ENCODE measurements at places on chromosomes 16 and 17.

DNA sequence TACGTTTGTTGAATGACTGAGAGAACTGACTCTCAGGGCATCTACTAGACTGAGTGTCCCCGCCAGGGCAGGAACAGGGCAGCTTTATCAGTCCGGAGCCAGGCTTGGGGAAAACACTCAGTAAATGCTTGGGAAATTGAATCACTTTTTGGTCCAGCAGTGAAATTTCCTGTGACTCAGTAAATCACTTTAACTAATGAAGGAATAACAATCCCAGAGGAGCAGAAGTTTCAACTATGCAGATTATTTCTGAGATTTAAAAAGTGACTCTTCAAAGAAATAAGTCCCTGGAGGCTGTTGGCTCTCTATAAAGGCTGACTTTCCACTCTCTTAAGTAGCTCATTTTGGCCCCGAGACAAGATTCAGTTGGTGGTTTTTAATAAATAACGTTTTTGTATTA, 101.8 kb downstream of the FOXL1 start:
- DNase-seq: no peak

GRCh38 chr17:63395075-63395805, 50.9 kb downstream of the CYB561 start:
- DNase-seq: no peak

- no peak for DNase-seq
Measured at GRCh38 chr17:72554508-72554907, 433.7 kb downstream of the SOX9 start.

GRCh38 chr16:17964196-17964595, 372.3 kb downstream of the NPIPA8 start:
- no peak for DNase-seq

DNA sequence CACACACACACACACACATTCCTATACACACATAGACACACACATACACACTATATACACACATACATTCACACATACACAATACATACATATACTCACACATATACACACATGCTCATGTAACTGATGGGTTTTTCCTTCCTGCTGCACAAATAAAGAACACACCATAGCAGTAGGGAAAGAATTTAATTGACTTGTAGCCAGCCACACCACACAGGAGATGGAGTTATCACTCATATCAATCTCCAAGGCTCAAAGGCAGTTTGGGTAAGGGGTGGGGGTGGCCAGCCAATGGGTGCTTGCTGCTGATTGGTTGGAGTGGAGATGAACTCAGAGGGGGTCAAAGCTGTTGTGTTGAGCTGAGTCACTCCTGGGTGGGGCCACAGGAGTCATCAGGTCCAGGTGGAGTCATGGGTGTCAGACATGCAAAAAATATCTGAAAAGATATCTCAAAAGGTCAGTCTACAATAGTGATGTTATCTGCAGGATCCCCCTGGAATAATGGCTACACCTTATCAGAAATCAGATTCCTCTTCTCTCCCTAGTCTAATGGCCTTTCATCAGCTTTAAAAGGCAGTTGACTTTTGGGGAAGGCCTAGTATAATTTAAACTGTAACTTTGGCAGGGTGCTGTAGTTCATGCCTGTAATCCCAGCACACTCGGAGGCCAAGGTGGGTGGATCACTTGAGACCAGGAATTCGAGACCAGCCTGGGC, 46.1 kb downstream of the WSB1 start:
- no peak for DNase-seq
